ENCODE measurements at places on chromosomes 1 and 21.

DNA sequence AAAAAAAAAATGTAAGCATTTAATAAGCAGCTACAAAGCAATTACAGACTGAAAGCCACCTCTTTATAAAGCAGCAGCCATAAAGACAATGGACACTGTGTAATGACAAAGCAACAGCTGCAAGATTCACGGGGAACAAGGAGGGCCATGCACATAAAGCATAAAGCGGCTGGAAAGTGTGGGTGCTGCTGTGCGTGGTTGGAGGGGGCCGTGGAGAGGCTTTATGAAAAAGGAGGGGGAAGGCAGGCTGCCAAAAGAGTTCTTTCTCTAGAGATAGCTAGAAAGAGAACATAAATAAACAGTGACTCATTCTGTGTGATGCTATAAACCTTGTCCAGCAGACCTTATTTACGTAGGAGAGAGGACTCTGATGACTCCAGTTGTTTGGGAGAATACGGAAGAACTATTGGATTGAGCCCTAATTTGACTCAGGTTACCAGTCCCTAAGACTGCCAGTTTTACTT lies 49.3 kb downstream of the ADAMTS1 start:
- DNase-seq, result no peak

- DNase-seq, result no peak
These were observed 4.8 kb upstream of the DNAJC28 start for GRCh38 chr21:33496345-33496744.

DNA sequence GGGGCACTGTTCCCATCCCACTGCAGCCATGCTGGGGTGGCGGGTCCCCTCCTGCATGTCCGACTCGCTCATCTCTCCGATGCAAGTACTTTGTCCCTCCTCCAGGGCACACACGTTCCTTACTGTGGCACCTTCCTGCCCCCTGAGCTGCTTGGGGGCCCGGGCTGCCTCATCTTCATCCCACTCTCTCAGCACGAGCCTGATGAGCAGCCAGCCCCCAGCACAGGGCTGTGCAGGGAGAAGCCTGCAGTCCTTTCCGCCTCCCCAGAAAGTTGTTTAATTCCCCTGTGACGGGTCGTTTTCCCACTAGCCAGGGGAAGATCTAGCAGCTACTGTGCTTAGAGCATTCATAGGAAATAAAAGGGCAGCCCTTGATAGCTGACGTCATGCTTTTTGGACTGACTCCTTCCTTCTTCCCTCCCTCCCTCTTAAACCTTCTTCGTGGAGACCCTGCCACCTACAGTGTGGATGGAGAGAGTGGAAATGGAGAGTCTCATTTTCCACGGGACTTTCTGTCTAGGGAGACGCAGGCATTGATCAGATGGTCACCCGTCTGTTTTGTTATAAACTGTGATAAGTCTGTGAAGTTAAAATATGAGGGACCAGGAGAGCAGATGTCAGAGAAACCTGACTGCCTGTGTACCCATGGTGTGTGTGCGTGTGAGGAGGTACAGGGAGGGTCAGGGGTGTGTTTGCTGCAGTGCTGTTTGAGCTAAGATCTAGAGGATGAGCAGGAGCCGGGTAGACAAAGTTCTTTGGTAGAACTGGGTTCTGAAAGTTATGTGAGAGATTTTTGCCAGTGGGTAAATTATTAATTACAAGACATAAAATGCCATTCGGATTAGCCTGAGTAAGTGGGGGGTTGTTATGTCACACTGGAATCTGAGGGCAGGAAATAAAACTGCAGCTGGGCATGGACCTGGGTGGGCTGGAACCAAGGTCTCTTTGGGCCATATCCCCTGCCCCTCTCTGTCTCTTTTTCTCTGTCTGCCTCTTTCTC lies 34.3 kb downstream of the GPR137B start:
- DNase-seq, result no peak

DNA sequence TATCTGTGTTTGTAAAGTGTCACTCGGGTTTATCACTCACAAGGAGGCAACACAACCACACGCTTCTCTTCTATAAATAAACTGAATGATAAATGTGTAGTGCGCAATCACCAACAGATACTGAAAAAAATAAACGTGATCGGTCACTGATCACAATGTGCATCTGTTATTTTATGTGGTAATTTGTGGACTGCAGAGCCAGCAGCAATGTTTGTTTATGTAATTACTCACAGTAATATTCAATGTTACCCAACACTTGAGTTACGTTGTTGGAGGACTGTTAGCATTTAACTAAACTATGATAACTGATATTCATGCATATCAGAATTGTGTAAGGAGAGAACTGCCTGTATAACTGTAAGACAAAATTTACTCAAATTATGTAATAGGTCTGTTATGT lies 129.6 kb downstream of the USH2A start:
- DNase-seq, result no peak

DNA sequence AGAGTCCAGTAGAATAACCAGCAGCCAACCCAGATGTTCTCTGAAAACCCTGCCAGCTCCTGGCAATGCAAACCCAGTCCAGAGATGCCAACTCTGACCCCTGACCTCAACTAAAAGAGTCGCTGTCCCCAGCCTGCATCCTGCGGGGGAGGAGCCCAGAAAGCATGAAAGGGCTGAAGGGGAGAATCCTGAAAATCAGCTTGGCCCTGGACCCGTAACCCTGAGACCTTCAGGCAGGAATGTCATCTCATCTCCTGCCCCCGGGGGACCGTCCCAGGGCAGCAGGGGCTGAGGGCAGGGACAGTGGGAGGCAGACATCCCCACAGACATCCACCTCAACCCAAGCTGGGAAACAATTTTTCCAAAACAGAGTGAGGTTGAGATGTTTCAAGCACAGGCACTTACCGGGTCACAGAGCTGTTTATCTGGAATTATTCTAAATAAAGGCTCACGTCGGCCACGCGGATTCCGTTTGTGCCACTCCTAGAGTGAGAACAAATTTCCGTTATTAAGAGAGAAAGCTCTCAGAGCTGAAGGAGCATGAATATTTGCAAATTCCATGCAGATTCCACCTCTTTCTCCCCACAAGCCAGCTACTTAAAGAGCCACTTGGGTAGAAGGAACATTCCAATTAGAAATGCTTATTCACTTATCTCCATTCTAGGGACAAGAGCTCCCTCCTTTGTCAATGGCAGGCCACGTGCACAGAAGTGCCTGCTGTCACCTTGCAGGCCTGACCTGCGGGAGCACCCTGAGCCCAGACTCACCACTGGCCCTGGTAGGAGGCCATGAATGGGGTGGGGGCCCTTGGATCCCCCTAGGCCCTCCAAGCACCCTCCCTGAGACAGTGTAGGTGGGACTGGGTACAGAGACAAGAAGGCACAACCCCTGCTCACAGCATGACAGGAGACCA lies 240.1 kb downstream of the NPHP4 start:
- no peak for DNase-seq

Measured in T-helper 9 cell (primary cell).